Activated T-helper 2 cell treated with anti-CD3 and anti-CD28 coated beads, Interferon-gamma antibody, Interleukin-2, Interleukin-4, amounts not matched to agents 10 μg/mL and 5 μg/mL and 100 μg/mL, durations not matched to agents 14 hours and 24 hours and 36 hours (primary cell): ENCODE measurements at places on chromosomes 16 and 17.

DNA sequence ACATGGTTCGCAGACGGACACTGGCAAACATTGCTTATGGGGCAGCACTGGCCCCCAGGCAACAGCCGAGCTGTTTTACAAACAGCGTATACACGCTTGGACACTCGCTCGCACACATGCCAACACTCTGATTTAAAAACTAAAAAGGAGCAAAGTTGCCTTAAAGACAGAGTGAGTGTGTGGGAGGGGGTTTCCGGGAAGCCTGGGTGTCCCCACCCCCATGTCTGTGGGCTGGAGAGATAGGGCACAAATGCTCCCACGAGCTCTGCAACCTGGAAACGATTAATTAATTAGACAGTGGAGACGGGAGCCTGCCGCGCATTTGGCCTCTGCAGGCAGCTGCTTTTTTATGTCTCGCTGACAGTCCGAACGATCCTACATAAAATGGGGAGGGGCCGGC, 107.9 kb upstream of the ZNF469 start:
- H3K4me1 ChIP-seq = no peaks in the 10 kb centered on the region
- no peaks in the 10 kb centered on the region for H3K27me3 ChIP-seq
- H3K36me3 ChIP-seq = no peaks in the 10 kb centered on the region
- no peak overlapping the region for H3K4me3 ChIP-seq

DNA sequence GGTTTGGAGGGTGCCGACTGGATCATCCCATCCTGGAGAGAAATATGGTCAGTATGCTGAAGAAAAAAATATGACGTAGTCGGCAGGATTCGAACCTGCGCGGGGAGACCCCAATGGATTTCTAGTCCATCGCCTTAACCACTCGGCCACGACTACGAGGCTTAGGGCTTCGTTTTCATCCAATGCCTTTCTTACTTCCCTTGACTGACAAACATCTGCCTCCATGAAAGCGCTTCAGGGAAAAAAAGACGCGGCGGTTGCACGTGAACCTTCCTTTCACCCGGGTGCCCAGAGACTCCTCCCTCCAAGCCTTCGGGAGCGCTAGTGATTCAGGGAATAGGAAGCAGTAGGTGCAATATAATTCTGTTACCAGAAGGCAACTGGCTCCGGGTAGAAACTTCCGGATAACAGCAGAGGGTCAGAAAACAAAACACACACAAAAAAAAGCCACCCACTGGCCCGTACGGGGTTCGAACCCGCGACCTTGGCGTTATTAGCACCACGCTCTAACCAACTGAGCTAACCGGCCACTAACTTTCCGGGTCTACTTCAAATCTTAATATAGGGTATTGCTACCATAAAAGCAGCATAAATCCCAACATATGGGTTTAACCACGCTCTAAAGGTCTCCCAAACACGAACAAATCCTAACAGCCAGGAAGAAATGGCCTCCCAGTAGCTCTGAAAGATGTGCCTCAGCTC, 16.3 kb upstream of the AURKB start:
- H3K27ac ChIP-seq = peak overlapping the region; percentile 80
- peak; percentile 40 for DNase-seq
- H3K4me3 ChIP-seq = peak overlapping the region; percentile 43

GRCh38 chr17:58339755-58340404, 11.3 kb upstream of the TSPOAP1 start:
- peak overlapping the region; percentile 99 for H3K27ac ChIP-seq
- H3K4me1 ChIP-seq = peaks cover 47% of the 10 kb centered on the region
- peak overlapping the region; percentile 99 for H3K4me3 ChIP-seq
- peaks cover 60% of the 10 kb centered on the region for H3K36me3 ChIP-seq

- no peaks in the 10 kb centered on the region for H3K27me3 ChIP-seq
- H3K36me3 ChIP-seq = peaks cover 74% of the 10 kb centered on the region
- no peak for DNase-seq
- H3K4me1 ChIP-seq = peaks cover 11% of the 10 kb centered on the region
- peak overlapping the region; percentile 39 for H3K4me3 ChIP-seq
- no peak overlapping the region for H3K27ac ChIP-seq
Measured at GRCh38 chr16:70253291-70254106, 1.8 kb upstream of the EXOSC6 start.

GRCh38 chr17:67528751-67529436, 151.8 kb downstream of the PITPNC1 start:
- no peaks in the 10 kb centered on the region for H3K4me1 ChIP-seq
- no peak overlapping the region for H3K4me3 ChIP-seq
- no peaks in the 10 kb centered on the region for H3K36me3 ChIP-seq
- no peaks in the 10 kb centered on the region for H3K27me3 ChIP-seq
- H3K27ac ChIP-seq = no peak overlapping the region

- H3K4me1 ChIP-seq = peaks cover 51% of the 10 kb centered on the region
- peak overlapping the region; percentile 57 for H3K4me3 ChIP-seq
- peak overlapping the region; percentile 80 for H3K27ac ChIP-seq
- peaks cover 48% of the 10 kb centered on the region for H3K27me3 ChIP-seq
Measured at GRCh38 chr17:42678951-42679491, 2.2 kb upstream of the PLEKHH3 start.

GRCh38 chr16:86510465-86511261, at the start of gene FOXF1:
TSS of gene FOXF1 (plus strand) at chr16:86510527. CDS start at chr16:86510570, 43 bp downstream.
- peaks cover 16% of the 10 kb centered on the region for H3K4me1 ChIP-seq
- peaks cover 60% of the 10 kb centered on the region for H3K27me3 ChIP-seq
- DNase-seq = no peak
- peaks cover 3% of the 10 kb centered on the region for H3K36me3 ChIP-seq
